ENCODE measurements at places on chromosomes 16 and 17.

DNA sequence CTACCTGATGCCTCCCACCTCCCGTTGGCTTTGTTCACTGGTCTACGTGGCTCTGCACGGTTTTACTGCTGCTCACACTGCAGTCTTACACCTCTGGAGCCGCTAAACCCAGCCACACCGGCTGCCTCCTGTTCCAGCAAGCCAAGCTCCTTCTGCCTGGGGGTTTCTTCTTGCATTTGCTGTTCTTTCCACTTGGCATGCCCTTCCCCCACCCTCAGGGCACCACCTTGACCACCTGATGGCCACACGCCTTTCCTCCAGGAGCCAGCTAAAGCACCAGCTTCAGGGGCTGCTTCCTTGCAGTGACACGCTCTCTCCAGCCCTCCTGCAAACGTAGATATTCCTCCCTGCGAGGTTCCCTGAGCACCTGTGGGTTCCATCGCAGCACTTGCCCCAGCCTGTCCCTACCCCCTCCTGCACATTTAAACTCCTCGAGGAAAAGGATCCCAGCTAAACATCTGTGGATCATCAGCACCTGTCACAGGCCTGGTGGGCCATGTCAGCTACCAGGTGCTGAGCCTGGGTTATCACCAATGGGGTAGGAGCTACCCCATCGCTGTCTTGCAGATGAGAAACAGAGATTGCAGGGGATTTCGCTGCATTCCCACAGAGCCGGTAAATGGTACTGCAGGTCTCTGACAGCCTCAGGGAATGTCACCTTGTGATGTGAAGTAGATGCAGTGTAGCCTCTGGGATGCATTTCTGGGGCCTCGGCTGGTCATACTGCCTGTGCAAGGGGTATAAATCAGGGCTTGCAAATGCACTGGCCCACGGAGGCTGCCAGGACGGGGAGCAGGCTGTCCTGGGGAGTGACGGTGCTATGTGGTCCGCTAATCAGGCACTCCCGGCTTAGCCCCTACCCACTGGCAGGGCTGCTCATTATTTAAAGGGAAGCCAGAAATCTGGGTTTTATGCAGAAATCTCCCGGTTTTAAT, 285.2 kb downstream of the CPPED1 start:
- no peak for DNase-seq

DNA sequence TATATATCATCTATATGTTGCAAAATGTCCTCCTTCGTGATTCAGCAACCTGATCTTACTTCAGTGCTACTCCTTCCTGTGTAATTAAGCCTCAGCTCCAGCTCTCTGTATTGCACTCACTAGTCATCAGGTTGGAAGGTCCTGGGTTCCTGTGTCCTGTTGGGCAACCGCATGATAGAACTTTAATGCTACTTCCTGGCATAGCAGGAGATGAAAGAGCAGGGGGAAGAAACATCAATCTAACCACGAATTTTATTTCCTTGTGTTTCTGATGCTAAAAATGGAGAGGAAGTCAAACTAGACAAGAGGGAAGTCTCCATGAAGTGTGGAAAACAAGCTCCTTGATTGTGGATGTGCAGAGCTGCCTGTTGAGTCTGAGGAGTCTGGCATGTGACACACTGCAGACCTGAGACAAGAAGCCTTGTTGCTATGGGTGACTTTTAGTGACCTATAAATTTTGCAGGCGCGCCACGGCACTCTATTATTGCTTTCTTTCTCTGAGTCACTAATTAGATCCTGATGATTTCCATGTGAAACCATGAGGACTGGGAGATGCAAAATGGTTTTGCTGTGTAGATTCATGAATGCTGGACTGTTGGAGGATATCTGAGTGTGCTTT, 25.6 kb downstream of the IGSF6 start:
- no peak for DNase-seq

DNA sequence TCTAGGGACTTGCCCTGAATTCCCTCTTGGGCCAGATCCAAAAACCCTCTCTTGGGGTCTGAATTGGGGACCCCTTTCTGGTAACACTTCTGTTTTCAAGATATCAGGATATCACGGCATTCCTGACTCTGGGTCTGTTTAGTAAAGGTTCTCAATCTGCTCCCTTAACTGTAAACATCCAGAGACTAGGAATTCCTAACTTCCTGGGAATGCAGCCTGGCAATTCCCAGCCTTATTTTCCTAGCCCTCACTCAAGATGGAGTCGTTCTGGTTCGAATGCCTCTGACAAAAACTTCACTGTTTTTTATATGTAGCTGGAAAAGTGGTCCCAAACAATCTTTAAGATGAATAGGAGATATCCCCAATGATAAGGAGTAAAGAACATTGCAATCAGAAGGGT, 141.6 kb upstream of the XYLT1 start:
- DNase-seq = no peak

GRCh38 chr17:63479495-63480184, 2.8 kb downstream of the ACE start:
- DNase-seq = no peak

- DNase-seq = no peak
Measured at GRCh38 chr17:34756637-34757021, 177.2 kb downstream of the TMEM132E start.

GRCh38 chr16:52677501-52677900, 130.6 kb upstream of the TOX3 start:
- no peak for DNase-seq

GRCh38 chr16:8589900-8590688, at the start of gene TMEM114:
Gene TMEM114 (minus strand): TSS chr16:8590511. CDS start chr16:8589838, 673 bp downstream.
- no peak for DNase-seq

DNA sequence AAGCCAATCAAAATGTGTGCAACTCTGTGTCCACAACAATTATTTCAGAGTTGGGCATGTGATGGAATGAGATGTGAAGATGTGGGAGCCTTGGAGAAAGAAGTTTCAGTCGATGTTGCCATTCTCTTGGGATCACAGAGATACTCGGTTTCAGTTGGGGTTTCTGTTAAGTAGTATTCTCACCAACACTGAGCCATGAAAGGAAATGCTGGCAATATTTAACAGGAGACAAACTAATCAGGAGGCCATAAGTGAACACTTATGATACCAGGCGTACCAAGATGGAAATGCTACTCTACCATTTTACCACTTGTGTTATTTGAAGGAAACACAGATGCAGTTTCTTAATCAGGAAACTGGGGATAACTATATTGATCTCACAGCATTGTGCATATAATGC, 53.3 kb upstream of the NUDT7 start:
- no peak for DNase-seq

- no peak for DNase-seq
Measured at GRCh38 chr17:9343516-9343915, 232.1 kb downstream of the STX8 start.

DNA sequence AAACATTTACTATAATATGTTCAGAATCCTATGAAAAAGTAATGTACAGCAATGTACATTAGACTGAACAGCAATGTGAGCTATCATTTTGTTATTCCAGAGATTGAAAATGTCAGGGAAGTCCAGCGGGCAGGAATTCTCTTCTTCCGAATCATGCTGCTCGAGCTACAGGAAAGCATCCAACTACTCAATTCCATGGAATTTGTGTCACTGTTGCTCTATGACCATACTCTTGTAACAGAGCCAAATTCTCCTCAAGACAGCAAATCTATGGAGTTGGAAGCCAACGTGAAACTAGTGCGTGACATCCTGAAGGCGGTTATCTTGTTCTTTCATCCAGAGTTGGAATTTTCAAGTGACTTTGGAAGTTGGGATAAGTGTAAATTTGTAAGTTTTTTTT, 24.8 kb upstream of the NSRP1 start:
- DNase-seq = no peak

GRCh38 chr17:74287031-74287602, 13.1 kb downstream of the DNAI2 start:
- no peak for DNase-seq

- DNase-seq = no peak
Measured at GRCh38 chr17:47696717-47697642, 3.0 kb downstream of the TBKBP1 start.

GRCh38 chr16:29920288-29921033, 5.6 kb downstream of the KCTD13 start:
- DNase-seq = no peak

DNA sequence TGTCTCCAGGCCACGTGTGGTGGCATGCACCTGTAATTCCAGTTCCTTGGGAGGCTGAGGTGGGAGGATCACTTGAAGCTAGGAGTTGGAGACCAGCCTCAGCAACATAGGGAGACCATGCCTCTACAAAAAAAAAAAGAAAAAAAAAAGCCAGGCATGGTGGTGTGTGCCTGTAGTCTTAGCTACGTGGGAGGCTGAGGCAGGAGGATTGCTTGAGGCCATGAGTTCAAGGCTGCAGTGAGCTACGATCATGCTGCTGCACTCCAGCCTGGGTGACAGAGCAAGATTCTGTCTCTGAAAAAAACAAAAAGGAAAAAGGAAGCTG, 103.9 kb downstream of the CMIP start:
- DNase-seq = no peak

- DNase-seq = no peak
Measured at GRCh38 chr17:54932711-54933110, 32.1 kb downstream of the TOM1L1 start.

- no peak for DNase-seq
Measured at GRCh38 chr17:3002538-3003295, 60.7 kb downstream of the OR1D5 start.

DNA sequence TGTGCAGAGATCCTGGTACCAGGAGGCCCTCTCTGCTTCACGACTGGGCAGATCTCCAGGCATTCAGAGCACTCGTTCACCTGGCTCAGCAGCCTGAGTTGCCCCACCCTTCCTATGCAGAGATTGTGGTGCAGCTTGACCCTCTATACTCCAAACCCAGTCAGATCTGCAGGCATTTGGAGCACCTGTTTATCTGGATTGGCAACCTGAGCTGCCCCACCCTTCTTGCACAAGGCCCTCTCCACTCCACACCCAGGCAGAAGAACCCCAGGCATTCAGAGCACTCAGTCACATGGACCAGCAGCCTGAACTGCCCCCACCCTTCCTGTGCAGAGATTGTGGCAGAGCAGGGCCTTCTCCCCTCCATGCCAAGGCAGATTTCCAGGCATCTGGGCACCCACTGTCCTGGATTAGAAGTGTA, 88.4 kb upstream of the CDH5 start:
- DNase-seq = no peak

DNA sequence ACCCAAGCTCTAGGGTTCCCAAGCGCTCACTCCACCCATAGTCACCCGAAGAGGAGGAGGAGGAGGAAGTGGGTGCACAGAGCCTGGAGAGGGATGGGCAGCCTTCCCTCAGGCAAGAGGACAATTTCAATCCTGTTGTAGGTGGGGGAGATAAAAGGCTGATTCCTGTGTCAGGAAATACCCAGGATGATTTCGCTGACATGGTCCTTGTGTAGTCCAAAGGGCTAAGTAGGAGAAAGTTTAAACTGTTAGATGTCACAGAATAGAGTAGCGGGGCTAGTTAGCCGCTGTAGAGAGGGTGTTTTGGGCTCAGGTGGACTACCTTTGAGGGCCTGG, 1.3 kb upstream of the EXOC7 start:
- DNase-seq = no peak

- no peak for DNase-seq
Measured at GRCh38 chr16:14186007-14186794, 115.1 kb downstream of the MRTFB start.

DNA sequence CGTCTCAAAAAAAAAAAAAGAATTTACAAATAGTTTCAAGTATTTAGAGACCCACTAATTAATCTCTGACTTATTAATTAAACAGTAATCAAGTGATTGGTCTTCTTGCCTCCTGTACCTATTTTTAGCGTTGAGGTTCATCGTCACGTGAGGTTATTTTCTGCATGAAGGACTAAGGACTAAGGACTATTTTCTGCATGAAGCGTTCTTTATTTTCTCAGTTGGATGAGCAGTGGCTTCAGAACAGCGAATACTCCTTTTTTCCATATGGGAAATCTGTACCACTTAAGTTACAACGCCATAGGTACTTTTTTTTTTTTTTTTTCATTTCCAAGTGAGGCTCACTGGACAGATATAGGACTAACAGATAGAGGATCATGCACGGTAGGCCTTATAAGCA, 224.9 kb downstream of the CNTNAP4 start:
- no peak for DNase-seq

DNA sequence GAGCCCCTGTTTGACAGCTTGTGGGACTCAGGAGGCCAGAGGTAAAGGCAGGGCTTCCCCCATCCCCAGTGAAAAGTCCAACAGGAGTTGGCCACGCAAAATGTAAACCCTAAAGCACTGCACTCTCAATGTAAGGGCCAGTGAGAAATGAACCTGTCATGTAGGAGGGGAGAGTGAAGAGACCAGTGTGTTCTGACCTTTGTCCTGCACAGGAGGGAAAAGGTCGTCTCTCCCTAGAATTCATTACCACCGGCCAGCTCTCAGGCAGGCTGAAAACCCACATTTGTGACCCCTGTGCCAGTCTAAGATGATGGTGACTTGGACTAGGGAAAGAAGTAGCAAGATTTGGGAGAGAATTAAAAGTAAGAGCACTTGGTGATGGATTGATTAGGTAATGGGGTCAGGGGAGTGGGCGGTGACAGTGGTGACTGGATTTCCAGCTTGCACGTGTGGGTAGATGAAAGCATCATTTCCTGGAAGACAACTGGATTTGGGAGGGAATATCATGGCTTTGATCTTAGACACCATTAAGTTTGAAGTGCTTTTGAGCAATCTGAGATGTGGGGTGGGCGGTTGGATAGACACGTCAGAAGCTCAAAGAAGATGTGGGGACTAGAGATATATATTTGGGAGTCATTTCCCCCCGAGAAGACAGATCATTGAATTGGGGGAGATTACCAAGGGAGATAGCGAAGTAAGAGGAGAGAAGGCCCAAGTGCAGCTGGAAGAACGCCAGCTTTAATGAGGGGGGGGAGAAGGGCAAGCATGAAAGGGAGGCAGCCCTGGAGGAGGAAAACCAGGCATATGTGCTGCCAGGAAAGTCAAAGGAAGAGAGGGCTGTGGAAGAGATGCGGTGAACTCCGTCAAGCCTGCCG, 119.5 kb downstream of the NTN1 start:
- DNase-seq = no peak

DNA sequence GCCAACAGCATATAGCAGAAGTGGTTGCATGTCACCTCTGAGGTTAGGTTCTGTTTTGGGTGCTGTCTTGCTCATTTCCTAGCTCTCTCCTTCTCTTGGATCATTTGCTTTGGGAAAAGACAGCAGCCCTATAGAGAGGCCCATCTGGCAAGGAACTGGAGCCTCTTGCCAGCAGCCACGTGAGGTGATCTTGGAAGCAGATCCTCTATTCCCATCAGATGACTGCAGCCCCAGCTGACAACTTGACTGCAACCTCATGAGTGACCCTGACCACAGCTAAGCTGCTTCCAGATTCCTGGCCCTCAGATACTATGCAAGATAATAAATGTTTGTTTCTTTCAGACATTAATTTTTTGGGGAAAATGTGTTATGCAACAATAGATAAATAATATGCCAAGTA, 213.3 kb upstream of the HS3ST4 start:
- DNase-seq = no peak

DNA sequence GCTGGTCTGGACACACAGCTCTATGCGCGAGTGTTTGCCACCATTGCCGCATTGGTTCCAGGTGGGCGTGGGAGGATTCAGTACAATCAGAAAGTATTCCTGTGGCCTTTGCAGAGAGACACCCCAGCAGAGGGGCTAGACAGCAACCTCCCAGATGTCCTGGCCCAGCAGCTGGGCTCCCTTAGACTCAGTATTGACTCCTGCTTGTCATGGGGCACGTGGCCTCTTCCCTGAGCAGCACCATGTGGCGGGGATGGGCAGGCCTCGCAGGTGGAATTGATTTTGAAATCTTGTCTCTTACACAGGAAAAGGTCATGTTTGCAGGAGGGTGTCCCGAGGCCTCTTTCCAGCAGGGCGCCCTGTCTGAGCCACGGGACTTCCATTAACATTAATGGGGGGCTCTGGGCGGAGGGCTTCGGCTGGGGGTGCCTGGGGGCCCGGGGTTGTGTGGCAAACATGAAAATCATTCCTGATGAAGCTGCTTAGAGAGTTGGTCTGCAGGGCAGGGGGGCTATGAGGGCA, 96.4 kb downstream of the C16orf78 start:
- no peak for DNase-seq
